ENCODE measurements at places on chromosomes 16 and 17.

- no peak for DNase-seq
Measured at GRCh38 chr17:74900208-74900607, 6.8 kb upstream of the FADS6 start.

DNA sequence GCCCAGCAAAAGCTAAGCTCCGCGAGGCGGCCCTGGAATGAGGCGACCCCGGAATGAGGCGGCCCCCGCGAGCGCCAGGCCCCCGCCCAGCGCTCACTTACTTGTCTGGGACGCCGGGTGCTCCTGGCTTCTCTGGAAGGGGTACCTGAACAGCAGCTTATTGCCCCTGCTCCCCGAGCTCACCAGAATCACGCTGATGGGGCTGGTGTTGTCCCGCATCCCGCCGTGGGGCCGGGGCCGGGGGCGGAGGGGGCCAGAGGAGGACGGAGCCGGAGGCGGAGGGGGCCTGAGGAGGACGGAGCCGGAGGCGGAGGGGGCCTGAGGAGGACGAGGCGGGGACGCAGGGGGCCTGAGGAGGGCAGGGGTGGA lies 440 bp downstream of the NPRL3 start:
- DNase-seq, result no peak

DNA sequence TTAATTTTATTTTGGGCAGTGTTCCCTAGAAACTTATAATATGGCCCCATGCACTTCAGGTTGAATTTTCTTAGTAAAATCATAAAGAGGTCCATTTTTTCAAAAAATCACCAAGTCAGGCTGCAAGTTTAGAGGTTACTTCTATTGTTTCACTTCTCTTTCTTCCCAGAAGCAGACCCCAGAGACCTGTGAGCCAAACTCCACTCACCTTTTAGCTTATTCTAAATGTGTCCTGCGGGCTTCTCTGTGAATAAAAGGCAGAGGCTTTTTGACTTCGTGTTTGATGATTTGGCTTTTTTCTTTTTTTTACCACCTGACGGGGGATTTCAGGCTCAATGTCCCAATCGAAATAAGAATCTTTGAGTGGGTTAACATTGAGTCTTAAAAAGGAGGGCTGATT lies 7.4 kb downstream of the PRKCB start:
- DNase-seq, result no peak

DNA sequence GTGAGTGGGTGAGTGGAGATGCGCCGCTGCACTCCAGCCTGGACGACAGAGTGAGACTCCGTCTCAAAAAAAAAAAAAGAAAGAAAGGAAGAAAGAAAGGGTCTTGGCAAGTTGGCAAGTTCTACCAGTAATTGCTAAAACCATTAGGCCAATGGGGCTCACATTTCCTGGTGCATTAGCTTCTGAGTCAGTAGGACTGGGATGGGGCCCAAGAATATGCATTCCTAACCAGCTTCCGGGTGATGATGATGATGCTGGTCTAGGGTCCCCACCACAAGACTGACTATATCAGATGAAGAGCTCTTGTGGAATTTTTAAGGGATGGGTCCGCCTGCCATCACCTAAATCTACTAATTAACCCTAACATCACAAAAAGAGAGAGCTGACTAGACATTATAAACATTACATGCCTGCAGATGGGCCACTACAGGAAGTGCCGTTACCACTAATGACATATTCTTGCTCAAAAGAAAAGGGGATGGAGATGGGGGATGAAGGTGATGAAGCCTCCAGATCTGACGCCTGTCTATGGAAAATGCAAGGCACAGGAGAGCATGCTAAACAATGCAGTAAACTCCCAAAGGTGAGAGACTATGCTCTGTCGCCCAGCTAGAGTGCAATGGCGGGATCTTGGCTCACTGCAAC lies 13.1 kb downstream of the MYH11 start:
- DNase-seq, result no peak

- peak; percentile 62 for DNase-seq
Measured at GRCh38 chr17:9256751-9257629, 235.7 kb downstream of the NTN1 start.

All from BJ (cell line).